ENCODE measurements at places on chromosomes 6 and 20.

GRCh38 chr20:6882561-6883291, 115.2 kb downstream of the BMP2 start:
- DNase-seq: no peak

DNA sequence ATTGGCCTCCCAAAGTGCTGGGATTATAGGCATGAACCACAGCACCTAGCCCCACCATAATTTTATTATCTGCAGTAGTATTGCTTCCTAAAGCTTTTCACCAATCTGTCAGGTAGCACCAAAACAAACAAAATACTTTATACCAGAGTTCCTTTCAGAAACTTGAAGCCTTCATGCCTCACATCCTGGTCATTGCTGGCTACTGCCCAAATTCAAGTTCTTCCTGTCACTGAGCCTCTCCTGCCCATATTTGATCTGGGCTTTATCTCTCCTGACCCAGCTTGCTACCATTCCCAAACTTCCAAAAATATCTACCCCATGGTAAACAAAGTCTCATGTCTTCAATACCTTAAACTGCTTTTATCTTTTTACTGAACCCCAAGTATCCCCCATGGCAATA, 34.9 kb upstream of the DST start:
- DNase-seq: no peak

DNA sequence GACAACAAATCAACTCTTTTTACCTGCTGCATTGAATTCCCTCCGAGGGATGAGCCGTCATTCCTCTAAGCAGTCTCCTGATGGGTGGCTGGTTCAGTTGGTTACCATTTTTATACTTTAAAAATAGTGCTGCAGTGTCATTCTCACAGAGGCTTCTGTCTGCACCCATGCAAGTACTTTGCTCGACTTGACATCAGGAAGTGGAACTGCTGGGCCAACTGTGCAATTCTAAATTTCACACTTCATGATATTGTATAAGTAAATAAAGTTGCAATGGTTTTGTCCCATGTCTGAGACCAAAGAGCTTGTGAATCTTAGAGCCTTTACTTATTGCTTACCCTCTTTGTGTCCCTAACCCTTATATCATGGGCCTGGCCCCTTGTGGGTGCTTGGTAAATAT, 2.5 kb downstream of the BTN3A1 start:
- no peak for DNase-seq

DNA sequence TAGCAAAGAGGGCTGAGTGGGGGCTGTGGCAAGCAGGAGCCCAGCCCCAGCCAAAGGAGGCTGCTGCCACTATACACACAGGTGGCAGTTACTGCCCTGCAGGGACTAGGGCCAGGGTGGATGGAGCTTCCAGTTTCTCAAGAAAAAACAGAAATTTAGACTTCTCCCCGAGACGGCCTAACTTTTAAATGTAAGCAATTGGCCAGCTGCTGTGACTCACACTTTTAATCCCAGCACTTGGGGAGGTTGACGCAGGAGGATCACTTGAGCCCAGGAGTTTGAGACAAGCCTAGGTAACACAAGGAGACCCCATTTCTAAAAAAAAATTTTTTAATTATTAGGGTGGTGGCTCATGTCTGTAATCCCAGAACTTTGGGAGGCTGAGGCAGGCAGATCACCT, 98.2 kb upstream of the NFATC2 start:
- no peak for DNase-seq

DNA sequence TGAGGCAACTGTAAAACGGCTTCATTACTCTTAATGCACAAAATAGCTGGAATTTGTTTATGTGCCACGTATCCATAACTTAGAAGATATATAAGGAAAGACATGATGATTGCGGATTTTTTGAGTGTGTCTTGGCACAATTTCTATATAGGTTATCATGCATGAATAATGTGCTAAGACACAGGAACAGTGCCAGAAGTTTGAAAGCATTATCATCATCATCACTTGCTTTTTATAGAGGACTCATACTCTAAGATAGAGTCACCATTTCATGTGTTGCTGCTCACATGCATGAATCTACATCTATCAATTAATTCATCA, 113.4 kb downstream of the ELOVL4 start:
- DNase-seq: no peak

GRCh38 chr6:134674562-134674961, 275.3 kb downstream of the ALDH8A1 start:
- peak; percentile 96 for DNase-seq

GRCh38 chr20:59308493-59309201, 8.2 kb downstream of the EDN3 start:
- DNase-seq: no peak

GRCh38 chr6:57205550-57206328, 16.4 kb downstream of the RAB23 start:
- no peak for DNase-seq

- DNase-seq: no peak
Measured at GRCh38 chr20:57103146-57103800, 163.2 kb downstream of the BMP7 start.

DNA sequence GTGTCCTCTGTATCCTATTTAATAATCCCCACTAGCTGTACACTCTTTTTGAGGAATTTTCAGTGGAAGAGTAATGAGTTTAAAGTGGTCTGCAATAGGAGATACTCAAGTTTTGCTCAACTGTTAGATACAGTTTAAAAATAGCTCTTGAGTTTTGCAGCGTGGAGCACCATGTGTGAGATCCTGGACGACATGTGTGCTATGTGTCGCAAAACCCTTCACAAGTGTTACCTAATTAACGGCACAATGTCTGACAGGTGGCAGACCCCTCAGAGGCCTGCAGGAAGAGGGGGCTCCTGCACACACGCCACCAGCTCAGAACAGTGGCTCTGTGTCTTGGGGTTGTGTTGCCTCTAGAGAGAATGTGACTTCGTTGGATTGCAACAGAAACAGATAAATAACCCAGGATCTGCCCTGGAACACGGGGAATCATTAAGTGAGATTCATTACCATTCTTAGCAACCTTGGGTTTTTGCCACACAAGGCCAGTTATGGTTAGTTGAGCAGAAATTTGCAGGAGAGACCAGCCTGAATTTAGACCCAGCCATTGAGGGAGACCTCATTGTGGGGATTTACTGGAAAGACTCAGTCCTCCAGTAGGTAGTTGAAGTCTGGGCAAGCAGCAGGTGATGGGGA, 73.8 kb downstream of the SASH1 start:
- DNase-seq: no peak

- no peak for DNase-seq
Measured at GRCh38 chr6:118902726-118903125, 8.8 kb downstream of the ASF1A start.

DNA sequence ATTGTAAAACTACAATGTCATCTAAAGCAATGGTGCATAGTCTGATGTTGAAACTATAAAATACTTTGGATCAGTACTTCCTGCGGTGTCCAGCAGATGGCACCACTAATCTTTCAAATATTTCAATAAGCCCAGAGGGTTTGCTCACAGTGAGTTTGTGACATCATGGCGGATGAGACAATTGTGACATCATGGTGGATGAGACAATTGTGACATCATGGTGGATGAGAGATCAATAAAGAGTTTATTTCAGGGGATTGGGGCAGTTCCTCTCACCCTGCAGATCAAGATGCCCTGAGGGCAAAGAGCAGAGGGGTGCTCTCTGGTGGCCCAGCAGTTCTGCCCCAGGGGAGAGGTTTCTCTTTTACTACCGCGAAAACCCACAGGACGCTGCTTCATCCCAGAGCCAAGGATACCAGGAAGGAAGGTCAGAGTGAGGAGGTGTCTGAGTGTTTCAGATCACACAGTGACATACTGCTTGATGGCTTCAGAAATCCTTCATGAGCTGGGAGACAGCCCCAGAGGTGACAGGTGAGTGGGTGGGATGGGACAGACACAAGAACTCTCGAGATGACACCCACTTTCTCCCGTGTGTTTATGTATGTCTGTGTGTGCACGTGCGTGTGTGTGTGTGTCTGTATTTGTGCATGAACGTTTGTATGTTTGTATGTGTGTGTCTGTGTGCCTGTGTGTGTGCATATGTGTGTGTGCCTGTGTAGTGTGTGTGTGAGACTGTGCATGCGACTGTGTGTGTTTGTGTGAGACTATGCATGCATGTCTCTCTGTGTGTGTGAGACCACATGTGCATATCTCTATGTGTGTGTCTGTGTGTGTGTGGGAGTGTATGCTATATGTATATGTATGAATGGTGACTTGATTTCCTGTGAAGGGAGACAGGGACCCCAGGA, 7.3 kb upstream of the ULBP2 start:
- DNase-seq: peak; percentile 45

- no peak for DNase-seq
Measured at GRCh38 chr6:38508894-38509293, 130.8 kb downstream of the BTBD9 start.

DNA sequence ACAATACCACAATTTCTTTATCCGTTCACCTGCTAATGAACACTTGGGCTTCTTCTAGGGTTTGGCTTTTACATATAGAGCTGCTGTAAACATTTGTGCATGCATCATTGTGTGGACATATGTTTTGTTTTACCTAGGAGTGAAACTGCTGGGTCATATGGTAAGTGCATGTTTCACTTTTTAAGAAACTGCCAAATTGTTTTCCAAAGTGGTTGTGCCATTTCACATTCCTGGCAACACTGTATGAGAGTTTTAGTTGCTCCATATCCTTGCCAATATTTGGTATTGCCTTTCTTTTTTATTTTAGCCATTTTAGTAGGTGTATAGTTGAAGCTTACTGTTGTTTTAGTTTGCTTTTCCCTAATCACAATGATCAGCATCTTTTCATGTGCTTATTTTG, 14.1 kb upstream of the RPN2 start:
- no peak for DNase-seq

- no peak for DNase-seq
Measured at GRCh38 chr6:128807577-128807976, 75.4 kb upstream of the LAMA2 start.

GRCh38 chr6:37742401-37742760, 44.7 kb upstream of the MDGA1 start:
- DNase-seq: no peak

DNA sequence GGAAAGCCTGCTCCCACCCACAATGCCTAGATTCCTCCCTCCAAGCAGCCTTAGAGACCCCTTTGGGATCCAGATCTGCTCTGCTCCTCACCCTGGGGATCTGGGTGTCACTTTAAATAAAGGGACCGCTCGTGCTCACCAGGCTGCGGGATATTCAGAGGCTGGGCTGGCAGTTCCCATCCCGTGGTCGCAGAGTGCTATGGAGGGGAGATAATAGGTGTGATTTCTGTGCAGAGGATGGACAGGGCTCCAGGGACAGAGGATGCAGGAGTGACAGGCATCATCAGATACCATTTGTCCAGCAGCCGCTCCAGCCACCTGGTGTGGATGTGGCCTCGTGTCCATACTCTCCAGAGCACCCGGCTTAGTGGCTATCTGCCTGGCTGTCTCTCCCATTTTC, 415.9 kb upstream of the SULF2 start:
- no peak for DNase-seq

DNA sequence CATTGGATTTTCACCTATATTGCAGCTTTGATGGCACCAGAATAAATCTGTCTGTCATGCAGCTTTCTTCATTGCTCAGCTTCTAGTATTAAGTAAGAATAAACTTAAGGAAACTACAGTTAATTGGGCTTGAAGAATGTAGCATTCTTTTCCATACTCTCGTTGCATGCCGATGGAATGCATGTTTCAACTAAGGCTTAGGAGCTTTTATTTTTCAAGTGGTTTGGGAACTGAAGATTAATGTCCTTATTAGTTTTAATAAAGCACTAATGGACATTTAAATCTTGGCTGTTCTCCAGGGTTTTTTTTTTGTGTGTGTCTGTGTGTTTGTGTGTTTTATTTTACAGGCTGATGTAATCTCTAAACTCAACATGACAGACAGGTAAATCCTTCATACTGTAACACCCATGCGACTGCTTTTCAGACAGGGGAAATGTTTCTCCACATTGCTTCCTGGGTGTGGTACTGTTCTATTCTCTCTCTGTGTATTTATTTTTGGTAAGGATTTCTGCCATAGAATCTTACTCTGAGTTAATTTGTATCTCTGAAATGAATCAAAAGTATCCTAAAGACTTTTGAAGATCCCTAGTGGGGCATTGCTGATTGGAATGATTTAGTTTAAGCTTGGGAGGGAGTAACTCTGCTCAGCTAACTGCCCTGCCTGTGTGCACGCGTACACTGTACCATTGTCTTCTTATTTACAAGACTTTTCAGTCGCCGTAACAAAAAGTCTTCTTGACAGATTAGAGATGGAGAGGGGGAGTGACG, 38.0 kb downstream of the SLC9A8 start:
- DNase-seq: no peak

- DNase-seq: no peak
Measured at GRCh38 chr6:364609-365540, 26.7 kb upstream of the IRF4 start.

DNA sequence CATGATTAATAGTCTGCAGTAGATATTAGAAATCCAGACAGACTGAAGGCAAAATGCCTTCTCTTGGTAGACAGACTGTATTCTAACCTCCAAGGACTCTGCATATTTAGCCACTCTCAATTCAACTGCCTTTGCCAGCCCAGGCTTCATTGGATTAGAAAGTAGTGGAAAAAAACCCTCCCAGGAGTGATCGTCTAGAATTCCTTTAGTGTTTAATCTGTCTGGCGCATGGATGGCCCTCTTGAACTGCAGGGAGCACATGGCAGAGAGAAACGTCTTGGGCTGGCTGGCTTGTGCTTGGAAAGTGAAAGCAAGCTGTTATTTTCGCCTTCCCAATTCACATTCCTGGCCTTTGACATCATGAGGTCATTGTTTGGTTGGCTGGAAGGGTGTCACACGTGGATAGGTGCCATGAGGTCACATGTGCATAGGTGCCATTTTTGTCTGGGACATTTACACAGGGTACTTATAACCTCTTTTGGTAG, 30.9 kb upstream of the NEDD9 start:
- DNase-seq: no peak

DNA sequence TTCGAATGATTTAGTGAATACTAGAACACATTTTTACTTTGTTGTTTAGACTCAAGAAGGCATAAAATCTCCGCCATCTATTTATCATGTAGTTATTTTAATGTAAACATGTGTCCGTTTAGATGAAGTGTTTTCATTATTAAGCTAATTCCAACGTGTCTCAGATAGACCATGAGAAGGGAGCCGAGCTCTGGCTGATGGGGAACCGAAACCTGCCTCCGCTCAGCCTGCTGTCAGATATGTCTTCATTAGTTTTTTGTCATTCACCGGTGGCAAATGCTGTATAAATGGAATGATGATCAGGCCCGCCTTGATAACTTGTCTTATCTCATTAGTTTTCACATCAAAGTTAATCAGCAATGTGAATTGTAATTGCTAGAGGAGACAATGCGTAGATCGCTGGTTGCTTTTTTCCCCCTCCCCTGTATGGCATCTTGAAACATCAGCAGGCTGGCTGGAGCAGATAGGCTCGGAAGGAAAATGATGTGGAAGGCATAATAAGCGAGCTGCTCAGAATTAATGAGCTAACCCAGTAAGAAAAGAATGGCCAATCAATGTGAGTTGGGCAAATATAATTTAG, 136.4 kb downstream of the LINC00237 start:
- DNase-seq: peak; percentile 80

DNA sequence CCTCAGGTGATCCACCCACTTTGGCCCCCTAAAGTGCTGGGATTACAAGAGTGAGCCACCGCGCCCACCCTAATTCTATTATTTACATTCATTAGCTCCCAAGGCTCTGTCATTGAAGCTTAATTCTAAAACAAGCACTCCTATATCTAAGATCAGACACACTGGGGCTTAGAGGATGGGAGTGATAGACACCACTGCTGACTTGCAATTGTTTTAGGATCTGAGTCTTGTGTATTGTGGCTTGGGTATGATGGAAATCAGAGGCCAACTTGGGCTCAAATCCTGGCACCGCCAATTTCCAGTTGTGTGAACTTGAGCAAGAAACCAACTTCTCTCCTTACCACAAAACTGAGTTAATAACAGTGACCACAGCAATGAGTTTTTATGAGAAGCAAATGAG, 34.7 kb downstream of the MTRES1 start:
- DNase-seq: no peak

Measured in NCI-H1930 (cell line).